Parietal lobe (tissue), 2 donors: ENCODE measurements at places on chromosomes 1 and 21. TPM values are rescaled to one million over a fixed set of nuclear protein-coding genes. Genes with fewer than 3 reads are reported as not detected.

LINGO4 gene
- not detected for total RNA-seq

KRTAP20-2 gene
- not detected for total RNA-seq

C1orf210 gene
- total RNA-seq = not detected

S100A12 gene
- total RNA-seq = 1.6 TPM

ESRRG gene
- total RNA-seq = 8.1 TPM

PLA2G2D gene
- total RNA-seq = not detected

GSTM1 gene
- total RNA-seq = 10.3 TPM

C8B gene
- not detected for total RNA-seq

RHD gene
- total RNA-seq = not detected

CCSAP gene
- 148 TPM for total RNA-seq

A3GALT2 gene
- total RNA-seq = not detected

NBPF9 gene
- 30.4 TPM for total RNA-seq

KLF17 gene
- total RNA-seq = not detected
